ENCODE measurements at places on chromosomes 2 and 18. TPM values are rescaled to one million over a fixed set of nuclear protein-coding genes. Genes with fewer than 3 reads are reported as not detected.

The CNTNAP5 gene
- not detected for total RNA-seq

The LIPG gene
- 38.1 TPM for total RNA-seq

The DES gene
- 7.2 TPM for total RNA-seq

The MMADHC gene
- total RNA-seq = 184 TPM

The MRPL19 gene
- total RNA-seq = 41.4 TPM

The GBX2 gene
- 0.66 TPM for total RNA-seq

Data from placental pericyte (primary cell).